ENCODE measurements at places on chromosomes 7 and 10. TPM values are rescaled to one million over a fixed set of nuclear protein-coding genes. Genes with fewer than 3 reads are reported as not detected.

The CCL26 gene
- total RNA-seq, result not detected

The CALHM1 gene
- not detected for total RNA-seq

- DNase-seq, result no peak
Measured at GRCh38 chr7:2652736-2653060, 20.9 kb downstream of the TTYH3 start.

- no peak for DNase-seq
Measured at GRCh38 chr7:37943905-37944736, 23.7 kb downstream of the EPDR1 start.

The BBS9 gene
- 6.0 TPM for total RNA-seq

DNA sequence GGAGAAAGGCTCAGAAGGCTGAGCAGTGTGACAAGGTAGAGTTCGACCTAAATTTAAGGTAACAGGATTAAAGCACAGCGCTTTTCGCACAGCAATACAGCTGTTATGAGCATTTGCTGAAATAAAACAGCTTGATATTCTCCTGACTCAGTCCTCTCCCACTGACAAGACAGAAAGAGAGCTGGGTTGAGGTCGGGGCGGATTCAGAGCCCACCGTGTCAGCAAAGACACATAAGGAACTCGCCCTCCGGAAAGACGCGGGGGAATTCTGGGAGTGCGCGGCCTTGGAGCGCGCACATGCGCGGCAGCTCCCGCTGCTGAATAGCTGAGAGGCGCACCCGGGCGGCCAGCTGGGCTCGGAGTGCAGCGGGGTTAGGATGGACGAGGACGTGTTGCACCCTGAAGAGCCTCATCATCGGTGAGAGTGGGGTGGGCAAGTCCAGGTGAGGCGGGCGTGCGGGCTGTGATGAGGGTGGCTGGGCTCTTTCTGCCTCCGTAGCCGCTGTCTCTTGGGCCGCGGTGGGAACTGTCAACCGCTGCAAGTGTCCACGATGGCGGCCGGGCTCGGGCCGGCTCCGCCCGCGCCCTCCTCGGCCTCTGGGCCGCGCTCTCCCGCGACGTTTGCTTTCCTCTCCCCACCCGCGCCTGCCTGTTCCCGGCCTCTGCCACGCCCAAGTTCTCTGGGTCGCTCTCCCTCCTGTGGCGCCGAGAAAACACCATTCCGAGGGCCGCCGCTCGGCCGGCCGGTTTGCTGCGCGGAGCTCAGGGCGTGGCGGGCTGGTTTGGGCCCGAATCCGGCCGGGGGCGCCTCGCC is 120.6 kb downstream of the LYZL1 start:
- peak; percentile 48 for DNase-seq

DNA sequence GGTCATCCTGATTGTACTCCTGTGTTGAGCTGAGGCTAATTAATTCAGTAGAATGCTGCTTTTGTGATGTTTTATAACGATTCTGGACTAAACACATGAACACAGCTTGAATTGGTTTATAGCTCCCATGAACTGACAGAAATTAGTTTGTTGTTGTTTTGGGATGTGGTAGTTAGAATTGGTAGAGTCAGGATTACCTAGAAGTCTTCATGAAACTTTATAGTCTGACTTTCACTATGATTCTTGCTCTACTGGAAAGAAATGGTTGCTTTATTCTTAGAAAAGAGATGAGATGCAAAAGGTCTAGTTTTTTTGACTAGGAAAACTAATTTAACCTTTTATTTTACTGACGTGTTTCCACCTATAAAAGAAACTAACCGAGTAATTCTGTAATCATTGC is 23.4 kb upstream of the TRUB1 start:
- no peak for DNase-seq

GRCh38 chr10:119673271-119673670 is 22.1 kb downstream of the BAG3 start:
- no peak for DNase-seq

The MEOX2 gene
- total RNA-seq, result not detected

- DNase-seq, result no peak
Measured at GRCh38 chr7:107364787-107365186, 105.1 kb upstream of the GPR22 start.

GRCh38 chr7:6608794-6609193 is 6.6 kb upstream of the ZNF853 start:
- no peak for DNase-seq

The BMPER gene
- not detected for total RNA-seq

GRCh38 chr7:151592868-151593486 is 73.3 kb upstream of the RHEB start:
- DNase-seq, result no peak

DNA sequence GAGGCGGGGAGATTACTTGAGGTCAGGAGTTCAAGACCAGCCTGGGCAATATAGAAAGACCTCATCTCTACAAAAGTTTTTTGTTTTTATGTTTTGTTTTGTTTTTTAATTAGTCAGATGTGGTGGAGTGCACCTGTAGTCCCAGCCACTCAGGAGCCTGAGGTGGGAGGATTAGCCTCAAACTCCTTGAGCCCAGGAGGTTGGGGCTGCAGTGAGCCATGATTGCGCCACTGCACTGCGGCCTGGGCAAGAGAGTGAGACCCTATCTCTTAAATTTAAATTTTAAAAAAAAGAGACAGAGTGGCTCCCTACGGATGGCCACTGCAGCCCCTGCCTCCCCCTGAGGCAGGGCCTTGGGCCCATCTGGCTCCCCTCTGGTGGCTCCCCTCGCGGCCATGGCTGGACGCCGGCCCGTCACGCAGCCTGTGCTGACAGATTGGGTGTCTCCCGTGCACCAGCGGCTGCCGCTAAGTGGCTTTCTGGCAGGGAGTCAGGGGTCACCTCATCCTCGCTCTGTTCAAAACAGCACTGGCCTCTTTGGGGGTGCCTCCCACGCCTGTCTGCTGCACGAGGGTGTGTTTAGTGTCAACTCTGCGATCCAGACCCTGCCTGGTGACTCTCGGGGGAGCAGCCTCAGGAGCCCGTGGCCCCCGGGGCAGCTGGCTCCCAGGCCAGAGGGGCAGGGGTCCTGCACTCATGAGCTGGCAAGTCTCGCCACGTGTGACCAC is 44.4 kb upstream of the ELN start:
- DNase-seq, result no peak

The GHRHR gene
- not detected for total RNA-seq

DNA sequence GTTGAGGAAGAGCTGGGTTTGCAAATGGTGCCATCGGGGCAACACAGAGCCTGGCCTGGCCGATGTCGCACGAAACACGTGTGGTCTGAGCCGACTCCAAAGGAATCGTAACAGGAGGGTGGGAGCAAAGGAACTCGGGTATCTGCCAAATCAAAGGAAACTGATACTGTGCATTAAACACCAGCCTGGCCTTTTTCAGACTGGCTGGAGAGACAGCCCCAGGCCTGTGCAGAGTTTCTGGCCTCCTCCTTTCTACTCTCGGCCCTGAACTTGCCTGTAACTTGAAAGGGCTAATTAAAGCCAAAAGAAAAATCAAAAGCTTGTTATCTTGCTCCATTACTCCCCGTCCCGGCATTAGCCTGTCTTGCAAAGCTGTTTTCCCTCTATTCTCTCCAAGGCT is 71.4 kb downstream of the PLXNA4 start:
- DNase-seq, result no peak

The DYNC1I1 gene
- not detected for total RNA-seq

The EGFR gene
- not detected for total RNA-seq

GRCh38 chr7:71695186-71695585 is 563.2 kb downstream of the GALNT17 start:
- no peak for DNase-seq

GRCh38 chr10:84613336-84614021 is 285.1 kb downstream of the CCSER2 start:
- no peak for DNase-seq

GRCh38 chr7:36406156-36406555 is 16.5 kb downstream of the ANLN start:
- no peak for DNase-seq

DNA sequence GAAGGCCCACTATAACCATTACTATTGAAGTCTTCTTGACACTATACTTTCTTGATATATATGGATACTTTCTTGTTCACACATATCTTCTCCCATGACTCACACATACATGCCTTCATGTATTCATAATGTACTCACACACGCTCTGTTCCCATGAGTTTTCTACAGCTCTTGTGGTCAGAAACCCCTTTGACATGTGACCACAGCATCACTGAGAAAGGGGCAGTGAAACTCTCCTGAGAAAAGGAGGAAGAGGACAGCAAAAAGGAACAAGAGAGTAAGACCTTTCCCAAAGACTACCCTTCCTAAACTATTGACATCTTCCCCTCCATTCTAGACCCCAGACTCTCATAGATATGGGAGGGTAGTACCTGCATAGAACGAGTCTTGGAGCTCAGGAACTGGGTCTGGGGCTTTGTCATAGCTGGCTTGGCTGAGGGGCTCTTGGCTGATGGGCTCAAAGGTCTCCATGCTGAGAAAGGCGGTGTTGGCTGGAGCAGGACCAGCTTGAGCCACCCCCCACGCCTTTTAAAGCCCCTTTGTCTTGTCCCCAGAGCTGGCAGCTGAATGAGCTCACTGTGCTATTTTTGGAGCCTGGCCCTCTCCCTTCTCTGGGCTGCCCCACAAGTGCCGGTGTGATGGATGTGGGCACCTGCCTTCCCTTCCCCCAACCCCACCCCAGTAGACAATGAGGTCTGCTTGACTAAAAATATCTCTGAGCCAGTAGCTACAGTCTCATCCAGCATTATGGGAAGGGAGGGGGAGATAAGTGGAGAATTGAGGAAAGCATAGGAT is 5.1 kb downstream of the SYNPO2L start:
- no peak for DNase-seq

DNA sequence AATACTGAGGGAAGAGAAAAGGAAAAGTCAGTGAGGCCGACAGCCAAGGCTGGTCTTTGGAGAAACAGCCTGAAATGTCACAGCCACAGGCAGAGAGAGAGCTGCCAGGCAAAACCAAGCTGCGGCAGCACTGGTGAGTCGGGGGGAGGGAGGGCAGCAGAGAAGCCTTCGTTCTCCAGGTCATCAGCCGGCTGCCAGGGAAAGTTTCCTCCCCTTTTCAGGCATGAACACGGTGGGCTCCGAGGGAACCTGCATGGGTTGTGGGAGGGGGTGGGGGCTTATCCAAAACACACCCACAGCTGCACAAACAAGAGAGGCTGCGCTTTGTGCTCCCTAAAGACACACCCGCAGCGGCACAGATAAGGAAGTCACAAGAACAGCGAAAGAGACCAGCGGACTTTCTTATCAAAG is 62.3 kb upstream of the NKX6-2 start:
- DNase-seq, result no peak

GRCh38 chr10:108583877-108584276 is 1339.4 kb downstream of the XPNPEP1 start:
- DNase-seq, result no peak

- no peak for DNase-seq
Measured at GRCh38 chr10:102804382-102805055, 32.7 kb downstream of the CYP17A1 start.

- DNase-seq, result no peak
Measured at GRCh38 chr7:16479591-16479990, 14.1 kb upstream of the SOSTDC1 start.

The GDF2 gene
- total RNA-seq, result not detected

GRCh38 chr7:134553976-134554375 is 5.1 kb downstream of the AKR1B15 start:
- no peak for DNase-seq

DNA sequence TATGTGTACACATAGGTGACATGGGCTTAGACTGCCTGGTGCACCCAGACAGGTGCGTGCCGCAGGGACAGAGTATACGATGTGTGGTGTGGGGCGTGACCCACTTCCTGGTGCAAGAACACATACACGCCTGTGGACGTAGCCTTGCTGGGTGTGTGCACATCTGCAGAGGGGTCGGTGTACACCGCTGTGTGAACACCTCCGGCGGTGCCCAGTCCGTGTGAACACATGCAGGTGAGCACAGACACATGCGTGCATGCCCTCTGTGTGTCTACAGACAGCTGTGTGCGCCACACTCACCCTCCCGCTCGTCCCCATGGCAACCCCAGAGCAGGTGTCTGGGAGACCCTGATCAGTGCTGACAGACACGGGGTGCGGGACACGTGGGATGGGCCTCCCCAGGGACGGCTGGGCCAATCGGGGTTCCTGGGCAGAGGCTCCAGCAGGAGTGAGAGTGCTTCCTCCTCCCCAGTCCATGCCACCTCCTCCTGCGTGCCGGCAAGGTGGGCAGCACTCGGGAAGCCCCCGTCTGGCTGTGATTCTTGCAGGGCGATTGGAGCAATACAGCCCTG is 23.4 kb downstream of the ELFN1 start:
- no peak for DNase-seq

GRCh38 chr10:77846718-77847311 is 79.7 kb downstream of the DLG5 start:
- DNase-seq, result peak; percentile 71

DNA sequence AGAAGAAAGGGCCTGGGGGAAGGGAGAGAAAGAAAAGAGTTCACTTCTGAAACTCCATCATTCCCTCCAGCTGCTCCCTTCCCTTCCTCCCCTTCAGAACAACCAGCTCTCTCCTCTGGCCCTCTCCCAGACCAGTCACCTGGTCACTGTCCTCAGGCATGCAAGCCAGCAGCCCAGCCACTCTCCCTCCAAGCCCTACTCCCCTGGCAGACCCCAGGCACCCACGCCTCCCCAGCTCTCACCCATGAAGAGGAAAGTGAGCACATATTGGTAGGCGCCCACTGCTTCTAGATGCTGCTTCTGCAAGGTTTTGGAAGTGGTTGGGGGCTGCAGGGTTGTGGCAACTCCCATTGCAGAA is 353 bp downstream of the MOGAT3 start:
- no peak for DNase-seq

DNA sequence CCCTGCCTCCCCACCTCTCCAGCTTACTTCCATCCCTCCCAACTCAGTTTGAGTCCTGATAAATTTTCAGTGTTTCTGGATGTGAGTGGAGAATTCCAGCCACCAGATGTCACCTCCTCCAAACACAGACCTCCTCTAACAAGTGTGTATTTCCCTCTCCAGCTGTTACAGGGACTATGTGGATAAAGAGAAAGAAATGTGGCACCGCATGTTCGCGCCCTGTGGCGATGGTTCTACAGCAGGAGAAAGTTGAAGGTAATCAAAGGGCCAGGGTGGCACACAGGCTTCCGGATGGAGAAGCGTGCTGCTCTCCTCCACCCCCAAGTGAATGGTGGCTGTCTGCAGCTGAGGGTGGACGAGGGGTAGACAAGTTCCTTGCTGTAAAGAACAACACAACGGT is 14.7 kb downstream of the FKBP6 start:
- DNase-seq, result no peak

- no peak for DNase-seq
Measured at GRCh38 chr10:113518816-113519591, 33.8 kb upstream of the HABP2 start.

All from activated CD8-positive, alpha-beta T cell treated with anti-CD3 and anti-CD28 coated beads for 36 hours (primary cell).